ENCODE measurements at places on chromosomes 12 and 14. TPM values are rescaled to one million over a fixed set of nuclear protein-coding genes. Genes with fewer than 3 reads are reported as not detected.

NTF3 gene
- polyA plus RNA-seq: 0.06 TPM

CLEC4D gene
- polyA plus RNA-seq: 2.7 TPM

TAS2R30 gene
- 0.03 TPM for polyA plus RNA-seq

HSPA2 gene
- 7.3 TPM for polyA plus RNA-seq

TMEM132C gene
- 18.7 TPM for polyA plus RNA-seq

DEPDC4 gene
- polyA plus RNA-seq: 1.4 TPM

AQP6 gene
- polyA plus RNA-seq: 1.7 TPM

All from adipose tissue (tissue), 3 donors.